ENCODE measurements at places on chromosomes 7 and 10.

DNA sequence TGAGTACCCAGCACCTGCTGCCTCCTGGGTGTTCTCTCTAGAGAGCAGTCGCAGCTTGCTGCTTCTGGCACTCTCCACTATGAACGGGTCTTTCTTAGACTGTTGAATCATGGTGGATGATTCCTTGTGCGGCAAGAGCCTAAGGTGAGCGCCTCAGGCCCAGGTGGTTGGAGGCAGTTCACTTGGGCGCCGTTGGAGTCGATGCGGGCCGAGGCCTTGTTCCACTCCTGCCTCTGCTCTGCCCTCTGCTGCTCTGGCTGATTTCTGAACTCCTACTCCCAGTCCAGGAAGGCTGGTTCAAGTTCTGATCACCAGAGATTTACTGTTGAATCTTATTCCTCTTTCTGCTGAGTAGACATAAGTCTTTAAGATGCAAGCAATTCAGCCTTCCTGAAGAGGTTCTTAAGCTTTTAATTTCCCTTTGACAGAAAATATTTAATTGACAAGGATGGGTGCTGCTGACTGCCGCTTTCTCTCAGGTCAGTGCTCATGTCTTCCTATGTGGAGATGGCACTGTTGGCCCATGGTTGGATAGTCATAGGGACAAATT lies 10.4 kb downstream of the YKT6 start:
- DNase-seq, result no peak

GRCh38 chr10:133159950-133160825 lies at the start of gene KNDC1:
Gene KNDC1, plus strand, starts transcription at chr10:133160219. Its CDS starts 249 bp downstream, at chr10:133160468.
- DNase-seq, result peak; percentile 54

- no peak for DNase-seq
These were observed 209.8 kb upstream of the POM121L12 start for GRCh38 chr7:52825611-52826010.

DNA sequence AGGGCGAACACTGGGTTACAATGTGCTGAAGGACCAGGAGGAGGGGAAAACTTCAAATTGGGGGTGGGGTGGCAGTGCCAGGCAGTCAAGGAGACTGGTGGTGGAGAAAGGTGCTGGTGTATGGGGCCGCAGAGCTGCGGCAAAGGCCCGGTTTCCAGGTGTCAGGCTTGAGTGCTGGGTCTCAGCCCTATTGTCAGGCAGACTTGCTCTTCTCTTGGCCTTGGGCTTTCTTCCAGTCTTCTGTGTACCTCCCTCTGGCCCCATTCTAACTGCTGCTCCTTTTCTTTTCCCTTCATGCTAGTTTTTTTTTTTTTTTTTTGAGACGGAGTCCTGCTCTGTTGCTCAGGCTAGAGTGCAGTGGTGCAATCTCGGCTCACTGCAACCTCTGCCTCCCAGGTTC lies 51.0 kb downstream of the POLR3A start:
- no peak for DNase-seq

- DNase-seq, result no peak
These were observed 6.6 kb upstream of the HNRNPF start for GRCh38 chr10:43415544-43415943.

- no peak for DNase-seq
These were observed 11.7 kb downstream of the ZYX start for GRCh38 chr7:143392875-143393266.

DNA sequence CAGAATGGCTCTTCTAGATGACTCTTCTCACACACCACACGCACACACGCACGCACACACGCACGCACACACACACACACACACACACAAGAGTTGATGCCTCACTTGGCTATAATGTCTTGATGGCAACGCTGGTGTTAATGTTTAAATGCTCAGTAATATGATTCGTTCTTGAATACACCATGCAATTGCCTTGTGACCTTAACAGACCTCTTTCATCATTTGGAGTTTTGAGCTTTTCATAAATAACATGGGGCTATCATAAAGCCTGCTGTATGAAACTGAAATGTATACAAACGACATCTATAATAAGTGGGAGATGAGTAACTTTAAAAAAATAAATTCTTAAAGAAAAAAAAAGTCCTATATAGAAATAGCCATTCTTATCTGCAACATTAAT lies 8.2 kb downstream of the JCAD start:
- no peak for DNase-seq

All from hypothalamus (tissue), 51 donors.